Karpas-422 (cell line): ENCODE measurements at places on chromosomes 12 and 14. TPM values are rescaled to one million over a fixed set of nuclear protein-coding genes. Genes with fewer than 3 reads are reported as not detected.

GLT8D2 gene
- not detected in 2 replicates for total RNA-seq

EML5 gene
- total RNA-seq: 0.37 and 0.79 TPM in 2 replicates

CACNA1C gene
- total RNA-seq: 0.11 TPM in 1 of 2 replicates, not detected in the other

DPPA3 gene
- not detected in 2 replicates for total RNA-seq

EGLN3 gene
- total RNA-seq: 0.22 TPM in 1 of 2 replicates, not detected in the other

DNA sequence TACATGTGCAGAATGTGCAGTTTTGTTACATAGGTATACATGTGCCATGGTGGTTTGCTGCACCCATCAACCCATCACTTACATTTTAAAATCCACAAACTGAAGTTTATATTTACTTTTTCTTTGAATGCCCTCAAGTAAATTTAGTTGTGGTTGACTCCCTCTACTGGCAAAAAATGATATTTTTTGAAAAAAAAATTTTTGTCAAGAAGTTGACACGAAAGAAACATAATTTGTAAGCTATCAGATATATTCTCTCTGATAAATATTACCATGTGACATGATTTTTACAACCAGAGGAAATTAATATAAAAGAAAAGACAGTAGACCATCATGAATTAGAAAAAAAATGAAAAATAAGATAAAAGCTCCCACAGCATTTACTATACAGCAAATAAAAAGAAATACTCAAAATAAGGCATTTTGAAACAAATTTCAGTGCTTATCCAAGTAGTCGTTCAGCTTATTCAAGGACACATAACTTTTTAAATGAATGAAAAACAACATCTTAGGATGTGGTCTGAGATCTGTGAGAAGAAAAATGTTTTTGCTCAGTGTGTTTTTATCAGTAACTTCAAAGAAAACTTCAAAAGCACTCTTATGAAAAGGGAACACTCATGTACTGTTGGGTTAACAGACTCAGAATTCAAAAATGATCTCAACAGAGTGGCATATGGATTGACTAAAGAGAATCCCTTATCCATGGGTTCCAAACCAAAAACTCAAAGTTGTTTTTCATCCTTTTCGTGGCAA, 30.0 kb upstream of the GRIP1 start:
- DNase-seq: peak; percentile 72

DNA sequence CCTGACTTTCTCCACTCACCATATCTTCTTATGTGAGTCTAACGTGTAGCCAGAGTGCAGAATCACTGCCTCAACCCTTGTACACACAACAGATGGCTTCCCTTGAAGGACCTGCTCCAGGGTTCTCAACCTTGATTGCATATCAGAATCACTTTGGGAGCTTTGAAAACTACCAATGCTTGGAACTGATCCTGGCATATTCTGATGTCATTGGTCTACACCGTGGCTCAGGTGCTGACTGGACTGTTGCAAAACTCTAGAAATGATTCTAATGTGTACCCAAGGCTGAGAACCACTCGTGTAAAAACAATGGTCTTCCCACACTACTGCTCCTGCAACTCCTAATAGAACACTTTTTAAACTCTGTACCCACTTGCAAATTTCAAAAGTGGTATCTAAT, 18.5 kb downstream of the TMEM132D start:
- DNase-seq: no peak

- DNase-seq: no peak
Observed at GRCh38 chr12:122366685-122367475, 55.6 kb downstream of the CLIP1 start.

GRCh38 chr12:52216100-52216499, 16.9 kb upstream of the KRT7 start:
- DNase-seq: no peak

- DNase-seq: peak; percentile 87
Observed at GRCh38 chr14:106442857-106443256, 916.5 kb downstream of the TMEM121 start.

DNA sequence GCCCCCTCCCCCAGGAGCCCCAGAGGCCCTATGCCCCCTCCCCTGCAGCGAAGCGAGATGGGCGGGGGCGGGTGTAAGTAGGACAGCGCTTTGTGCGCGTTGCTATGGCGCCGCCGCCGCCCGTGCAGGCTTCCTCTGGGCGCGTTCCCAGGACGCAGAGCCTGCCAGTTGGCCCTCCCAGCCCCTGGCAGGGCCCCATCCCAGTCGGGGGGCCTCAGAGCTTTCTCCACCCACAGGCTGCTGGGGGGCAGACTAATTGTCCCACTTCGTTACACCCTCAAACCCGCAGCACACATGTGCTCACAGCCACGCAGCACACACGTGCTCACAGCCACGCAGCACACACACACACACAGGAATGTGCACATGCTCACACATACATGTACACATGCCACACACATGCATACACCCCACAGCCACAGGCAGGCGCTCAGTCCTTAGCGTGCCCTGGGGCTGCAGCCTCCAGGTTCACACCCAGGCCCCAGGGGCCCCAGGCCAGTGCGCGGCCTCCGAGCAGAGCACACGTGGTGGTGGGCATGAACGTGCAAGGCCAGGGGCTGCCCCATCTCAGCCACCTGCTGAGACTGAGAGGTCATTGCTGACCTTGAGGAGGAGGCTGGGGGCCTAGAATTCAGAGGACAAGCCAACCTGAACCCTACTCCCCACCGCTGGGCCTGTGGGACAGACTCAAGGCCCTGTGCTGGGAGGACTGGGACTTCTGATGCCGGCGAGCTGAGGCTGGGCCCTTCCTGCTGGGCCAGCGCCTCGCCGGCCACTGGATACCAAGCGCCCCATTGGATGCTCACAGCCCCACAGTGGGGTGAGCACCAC, 15.6 kb downstream of the TRMT61A start:
- DNase-seq: no peak

DNA sequence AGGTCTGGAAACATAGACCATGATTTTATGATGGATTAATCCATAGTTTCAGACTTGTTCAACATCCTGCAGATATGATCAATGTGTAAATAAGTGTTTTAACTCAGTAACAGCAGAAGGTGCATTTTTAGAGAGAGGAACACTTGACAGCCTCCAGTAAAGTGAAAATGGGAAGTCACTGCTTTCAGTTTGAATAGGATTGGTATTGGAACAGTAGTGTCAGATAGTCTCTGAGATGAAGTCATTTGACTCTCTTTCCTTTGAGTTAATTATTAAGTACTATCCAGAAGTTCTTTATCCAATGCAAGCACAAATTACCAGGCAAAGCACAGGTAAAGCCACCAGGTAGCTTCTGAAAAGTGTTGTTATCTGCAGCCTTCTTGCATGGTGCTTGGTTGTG, 14.5 kb upstream of the NAV3 start:
- DNase-seq: no peak
